ENCODE measurements at places on chromosomes 6 and 20.

DNA sequence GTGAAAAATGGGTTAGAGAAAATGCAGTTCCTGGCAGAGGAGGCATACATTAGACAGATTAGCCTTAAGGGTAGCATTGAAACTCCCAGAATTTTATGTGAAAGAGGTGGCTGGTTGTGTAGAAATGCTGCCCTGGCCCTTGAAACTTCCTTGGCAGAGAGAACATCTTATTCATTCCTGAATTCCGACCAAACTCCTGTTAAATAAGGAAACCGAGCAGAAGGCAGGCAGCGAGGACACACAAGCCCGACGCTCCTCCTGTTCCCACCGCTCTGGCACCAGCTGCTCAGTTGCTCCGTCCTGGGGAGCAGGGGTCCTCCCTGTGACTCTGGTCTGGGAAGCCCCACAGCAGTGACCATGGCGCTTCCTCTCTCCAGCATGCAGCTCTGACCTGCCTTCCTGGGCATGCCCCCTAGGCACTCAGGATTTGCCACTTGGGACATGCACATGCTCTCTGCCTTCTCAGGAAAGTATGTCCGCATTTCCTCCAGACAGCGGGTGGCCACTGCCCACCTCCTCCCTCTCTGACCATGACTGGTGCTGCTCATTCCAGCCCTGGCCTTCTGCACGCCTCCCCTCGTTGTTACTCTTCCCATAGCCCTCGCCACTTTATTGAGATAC, 35.2 kb upstream of the CLDN20 start:
- no peak for DNase-seq

DNA sequence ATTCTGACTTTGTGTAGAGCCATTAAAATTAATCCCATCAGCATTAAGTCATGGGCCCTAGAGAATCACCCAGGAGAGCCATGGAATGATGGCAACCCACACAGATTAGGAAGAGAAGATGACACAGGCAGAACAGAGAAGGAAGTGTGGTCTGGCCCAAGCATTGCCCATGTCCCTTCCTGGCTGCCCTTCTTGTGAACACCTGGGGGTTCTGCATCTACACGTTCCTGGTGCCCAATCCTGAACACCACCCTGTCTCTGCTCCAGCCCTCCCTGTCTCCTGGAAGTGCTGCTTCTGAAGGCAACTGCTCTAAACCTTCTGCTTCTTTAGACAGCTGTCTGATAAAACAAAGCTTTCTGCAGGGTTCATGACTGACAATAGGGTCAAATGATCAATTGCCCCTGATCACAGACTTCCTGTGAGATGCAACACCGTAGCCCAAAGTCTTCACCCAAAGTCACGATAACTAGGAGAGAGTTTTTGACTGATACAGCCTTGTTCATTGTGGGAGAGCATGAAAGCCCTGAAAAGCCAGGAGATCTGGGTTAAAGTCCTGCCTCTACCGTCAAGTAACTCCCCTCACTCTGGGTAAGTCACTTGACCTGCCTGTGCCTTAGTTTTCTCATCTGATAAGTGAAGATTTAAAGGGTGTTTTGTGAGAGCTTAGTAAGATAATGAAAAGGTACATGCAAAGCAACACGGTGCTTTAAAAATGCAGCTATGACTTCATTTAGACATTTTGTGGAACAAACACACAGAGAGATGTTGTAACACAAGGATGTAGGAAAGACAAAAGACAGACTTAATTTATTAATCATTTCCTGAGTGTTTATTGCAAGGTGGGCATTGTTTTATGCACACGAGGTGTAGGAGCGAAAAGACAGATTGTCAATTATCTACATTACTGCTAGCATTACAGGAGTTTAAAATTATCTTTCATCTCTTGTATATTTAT, 291.2 kb upstream of the STXBP5 start:
- DNase-seq, result no peak

DNA sequence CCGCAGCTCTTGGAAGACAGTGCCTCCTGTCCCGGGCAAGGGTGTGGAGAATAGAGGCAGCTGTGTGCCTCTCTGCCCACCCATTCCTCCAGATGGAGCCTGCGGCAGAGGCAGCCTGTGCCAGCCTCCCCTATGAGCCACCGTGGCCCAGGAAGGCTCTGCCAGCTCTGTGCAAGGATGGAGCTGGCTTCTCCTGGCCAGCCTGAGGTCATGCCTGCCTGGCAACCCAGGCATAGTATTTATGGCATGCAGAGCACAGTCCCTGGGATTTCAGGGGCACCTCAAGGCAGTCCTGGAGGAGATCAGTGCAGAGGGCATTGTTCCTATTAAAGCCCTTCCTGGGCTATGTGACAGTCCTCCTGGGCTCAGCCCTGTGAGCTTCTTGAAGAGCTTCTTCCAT, 1.5 kb downstream of the EPB41L1 start:
- no peak for DNase-seq

DNA sequence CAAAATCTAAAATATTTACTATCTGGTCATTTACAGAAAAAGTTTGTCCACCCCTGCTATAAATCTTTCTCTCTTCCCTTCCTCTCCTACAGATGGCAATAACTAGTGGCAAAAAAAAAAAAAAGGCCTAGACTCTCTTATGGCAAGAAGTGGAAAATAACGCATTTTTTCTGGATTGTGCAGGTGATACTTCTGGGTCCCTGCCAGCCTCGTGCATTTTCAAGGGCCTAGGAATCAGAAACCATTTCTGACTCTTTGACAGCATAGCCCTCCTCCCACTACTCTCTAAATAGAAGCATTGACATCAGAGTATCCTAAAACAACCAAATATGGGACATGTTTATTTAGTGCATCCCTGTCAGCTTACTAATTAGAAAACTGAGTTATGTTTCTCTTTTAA, 251.0 kb downstream of the KHDC1L start:
- DNase-seq, result no peak

- no peak for DNase-seq
These were observed 827.3 kb downstream of the DHX35 start for GRCh38 chr20:39789411-39789810.
